ENCODE measurements at places on chromosomes 12 and 14.

DNA sequence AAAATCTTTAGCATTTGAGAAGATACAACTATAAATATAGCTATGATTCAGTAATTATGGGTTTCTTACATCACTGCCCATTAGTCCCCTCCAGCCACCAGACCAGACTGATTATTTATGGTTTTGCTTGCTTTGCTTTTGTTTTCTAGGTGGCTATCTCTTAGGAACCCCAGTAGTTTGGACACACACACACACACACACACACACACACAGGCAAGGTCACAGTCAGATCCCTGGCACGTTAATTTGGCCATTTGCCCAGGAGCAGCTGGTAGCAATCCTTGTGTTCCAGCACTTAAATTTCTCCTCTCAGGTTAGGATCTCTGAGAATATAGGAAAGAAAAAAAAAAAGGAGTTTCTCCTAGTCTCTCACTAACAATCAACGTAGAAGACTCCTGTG lies 90.2 kb upstream of the RESF1 start:
- DNase-seq, result no peak

- DNase-seq, result peak; percentile 6
These were observed 4.1 kb downstream of the CD163L1 start for GRCh38 chr12:7439579-7440505.

- no peak for DNase-seq
These were observed 119.7 kb downstream of the PTCSC3 start for GRCh38 chr14:36056845-36057244.

DNA sequence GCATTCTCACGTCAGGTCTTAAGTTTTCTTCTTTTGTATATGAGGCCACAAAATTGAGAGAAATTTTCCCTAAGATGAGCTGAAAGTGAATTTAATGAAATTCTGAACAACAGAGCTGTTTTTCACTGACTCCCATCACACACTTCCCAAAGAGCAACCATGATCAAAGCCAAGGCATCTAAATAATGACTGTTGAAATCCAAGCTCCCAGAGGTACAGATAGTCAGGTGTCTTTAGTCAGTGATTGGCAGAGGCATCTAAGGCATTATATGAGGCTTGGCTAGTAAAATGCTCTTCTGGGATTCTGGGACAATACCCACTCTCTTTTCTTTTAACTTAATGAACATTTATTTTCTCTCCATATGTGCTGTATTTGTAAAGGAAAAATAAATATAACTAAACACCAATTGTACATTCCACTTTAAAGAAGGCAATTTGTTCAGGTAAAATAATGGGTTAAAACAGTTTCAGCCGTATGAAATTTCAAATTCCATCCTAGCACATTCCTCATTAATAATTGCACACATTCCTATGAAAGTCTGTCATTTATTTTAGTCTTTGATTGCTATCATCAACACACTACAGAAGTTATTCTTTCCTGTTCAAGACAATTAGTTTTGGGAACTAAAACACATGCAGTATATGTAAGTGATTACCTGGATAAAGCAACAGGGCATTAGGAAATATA lies 871 bp upstream of the SSTR1 start:
- no peak for DNase-seq

DNA sequence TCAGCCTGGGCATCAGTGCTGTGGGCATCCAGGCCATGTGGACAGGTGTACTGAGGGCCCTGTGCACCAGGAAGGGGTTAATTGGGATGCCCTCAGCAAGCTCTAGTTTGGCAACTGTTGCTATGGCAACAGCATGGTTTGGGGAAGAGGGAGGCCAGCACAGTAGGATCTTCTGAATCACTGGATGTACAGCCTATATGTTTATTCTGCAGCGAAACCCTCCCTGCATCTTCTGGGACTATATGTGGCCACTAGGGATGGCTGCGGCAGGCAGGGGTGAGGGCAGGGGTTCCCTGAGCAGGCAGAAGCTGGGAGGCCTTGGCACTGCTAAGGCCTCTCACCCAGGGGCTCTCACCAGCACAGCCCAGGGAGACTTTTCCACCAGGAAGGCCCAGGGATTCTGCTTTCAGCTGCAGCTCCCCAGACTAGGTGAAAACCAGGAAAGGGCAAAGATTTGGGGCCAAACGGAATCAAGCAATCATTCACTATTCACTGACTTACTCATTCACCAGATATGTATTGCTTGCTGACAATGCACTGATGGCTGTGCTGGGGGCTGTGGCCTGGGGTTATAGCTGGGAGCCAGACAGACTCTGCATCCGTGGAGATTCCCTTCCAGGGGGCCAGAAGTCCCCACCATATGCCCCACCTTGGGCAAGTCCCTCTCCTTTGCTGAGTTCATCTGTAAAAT lies 42.8 kb downstream of the IRF2BPL start:
- DNase-seq, result no peak

GRCh38 chr14:99865408-99865807 lies 72.2 kb downstream of the EML1 start:
- no peak for DNase-seq

DNA sequence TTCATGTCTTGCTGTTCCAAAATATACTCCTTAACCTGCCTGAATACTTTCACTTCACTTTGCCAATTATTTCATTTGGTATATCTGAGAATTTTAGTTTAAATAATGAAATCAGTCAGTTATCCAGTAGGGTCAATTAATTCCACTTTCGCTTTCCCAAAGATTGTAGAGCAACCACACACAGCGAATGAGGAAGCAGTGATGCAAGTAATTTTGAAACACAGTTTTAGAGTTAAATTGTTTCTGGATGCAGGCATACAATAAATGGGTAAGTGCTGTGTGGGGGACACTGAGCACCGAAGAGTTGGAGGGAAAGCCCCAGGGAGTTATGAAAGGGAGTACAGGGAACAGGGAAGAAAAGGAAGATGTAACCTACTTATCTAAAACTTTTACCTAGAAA lies 62.8 kb downstream of the TSHR start:
- DNase-seq, result no peak

- DNase-seq, result no peak
These were observed 171.2 kb downstream of the PIWIL1 start for GRCh38 chr12:130508847-130509246.

DNA sequence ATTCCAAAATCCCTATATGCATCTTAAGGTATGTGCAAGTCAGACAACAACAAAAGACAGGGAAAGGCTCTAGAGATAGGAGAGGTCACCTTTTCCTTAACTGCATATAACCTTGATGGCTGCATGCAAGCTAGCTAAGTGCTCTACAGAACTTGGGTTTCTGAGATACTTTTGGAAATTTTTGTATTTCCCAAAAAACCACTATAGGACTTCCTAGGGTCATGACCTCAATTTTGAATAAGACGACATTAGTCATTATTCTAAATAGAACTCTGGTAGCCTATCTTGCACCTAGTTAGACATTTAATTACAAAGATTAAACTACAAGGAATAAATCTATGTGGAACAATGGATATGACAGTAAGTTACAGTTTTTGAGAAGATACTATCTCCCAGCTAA lies 309.3 kb downstream of the BCAT1 start:
- no peak for DNase-seq

DNA sequence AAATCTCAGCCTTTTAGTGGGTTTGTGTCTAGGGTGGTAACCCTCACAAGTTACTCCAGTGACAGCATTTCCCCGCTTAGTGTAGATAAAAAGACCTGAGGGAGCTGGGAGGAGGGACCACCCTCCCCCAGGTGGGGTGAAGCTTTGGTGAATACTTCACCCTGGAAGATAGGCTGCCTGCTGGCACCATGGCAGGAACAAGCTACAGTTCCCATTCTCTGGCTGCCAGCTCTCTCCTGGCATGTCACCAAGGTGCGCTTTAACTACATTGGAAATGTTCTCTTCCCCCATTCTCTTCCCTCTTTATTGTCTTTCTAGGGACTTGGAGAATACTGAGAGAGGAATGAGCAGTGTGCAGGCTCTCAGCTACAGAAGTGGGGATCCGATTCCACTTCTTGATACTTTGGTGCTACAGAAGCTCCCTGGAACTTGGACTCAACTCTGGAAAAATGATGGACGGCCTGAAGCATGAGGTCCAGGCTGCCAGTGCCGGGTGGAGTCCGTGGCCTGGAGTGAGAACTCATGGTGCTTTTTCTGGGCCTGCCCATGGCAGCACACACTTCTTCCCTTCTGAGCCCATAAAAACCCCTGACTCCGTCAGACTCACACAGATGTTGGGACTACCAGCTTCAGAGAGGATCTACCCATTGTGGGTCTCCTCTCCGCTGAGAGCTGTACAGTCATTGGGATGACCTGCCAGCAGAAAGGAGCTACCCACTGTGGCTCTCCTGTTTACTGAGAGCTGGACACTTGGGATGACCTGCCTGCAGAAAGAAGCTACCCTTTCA lies 198.0 kb downstream of the ADGRD1 start:
- no peak for DNase-seq

- DNase-seq, result no peak
These were observed 2.7 kb downstream of the KITLG start for GRCh38 chr12:88577537-88577936.

DNA sequence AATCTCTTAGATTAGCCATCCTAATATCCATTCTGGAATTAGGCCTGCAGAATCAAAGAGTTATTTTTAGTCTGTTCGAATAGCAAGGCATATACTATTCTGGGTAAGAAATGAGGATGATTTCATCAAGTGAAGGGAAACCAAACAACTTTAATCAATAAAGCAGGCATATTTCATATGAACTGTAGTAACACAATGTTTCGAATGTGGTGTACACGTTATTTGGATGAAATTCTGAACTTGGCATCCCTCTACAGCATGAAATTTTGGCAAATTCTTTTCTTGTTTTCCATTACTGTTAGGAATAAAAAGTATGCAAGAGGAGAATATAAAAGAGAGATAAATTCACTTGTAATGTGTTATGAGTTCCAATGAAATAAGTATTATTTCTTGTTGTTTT lies 1233.3 kb upstream of the SEL1L start:
- no peak for DNase-seq

DNA sequence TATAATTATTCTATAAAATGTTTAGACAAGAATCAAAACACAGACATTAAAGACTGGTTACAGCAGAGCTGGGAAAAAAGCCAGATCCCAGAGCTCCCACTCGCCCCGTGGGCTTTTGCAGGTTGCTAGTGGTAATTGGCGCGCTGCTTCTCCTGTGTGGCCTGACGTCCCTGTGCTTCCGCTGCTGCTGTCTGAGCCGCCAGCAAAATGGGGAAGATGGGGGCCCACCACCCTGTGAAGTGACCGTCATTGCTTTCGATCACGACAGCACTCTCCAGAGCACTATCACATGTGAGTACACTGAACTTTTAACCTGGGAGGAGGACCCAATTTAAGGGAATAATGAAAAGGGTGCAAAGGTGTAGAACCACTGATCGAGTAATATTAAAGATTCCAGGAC lies 7.5 kb downstream of the TMEM52B start:
- DNase-seq, result no peak

DNA sequence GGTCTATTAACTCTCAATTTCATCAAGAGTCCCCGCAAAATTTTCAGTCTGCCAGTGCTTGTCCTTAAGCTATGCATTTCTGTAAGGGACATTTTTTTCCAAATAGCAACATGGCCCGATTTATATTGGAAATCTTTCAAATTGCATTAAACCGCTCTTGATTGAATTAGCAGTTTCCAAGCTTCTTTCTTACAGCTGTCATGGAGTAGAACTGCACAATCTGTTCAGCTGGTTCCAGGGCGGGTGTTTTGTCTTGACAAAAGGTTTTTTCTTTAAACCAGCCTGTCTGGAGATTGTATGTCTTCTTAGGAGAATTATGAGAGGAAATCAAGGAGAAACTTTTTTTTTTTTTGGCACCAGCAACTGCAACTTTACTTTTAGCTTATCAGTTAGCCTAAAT lies 185.8 kb downstream of the ALG10B start:
- no peak for DNase-seq

DNA sequence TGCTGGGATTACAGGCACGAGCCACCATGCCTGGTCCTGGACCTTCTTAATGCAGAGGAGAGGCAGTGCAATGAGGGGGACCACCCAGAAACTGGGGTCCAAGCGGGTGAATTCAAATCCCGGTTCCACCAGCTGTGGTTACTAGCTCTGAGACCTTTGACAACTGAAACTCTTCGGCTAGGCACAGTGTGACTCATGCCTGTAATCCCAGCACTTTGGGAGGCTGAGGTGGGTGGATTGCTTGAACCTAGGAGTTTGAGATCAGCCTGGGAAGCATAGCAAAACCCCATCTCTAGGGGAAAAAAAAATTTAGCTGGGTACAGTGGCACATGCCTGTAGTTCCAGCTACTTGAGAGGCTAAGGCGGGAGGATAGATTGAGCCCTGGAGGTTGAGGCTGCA lies 5.0 kb upstream of the CD4 start:
- no peak for DNase-seq

DNA sequence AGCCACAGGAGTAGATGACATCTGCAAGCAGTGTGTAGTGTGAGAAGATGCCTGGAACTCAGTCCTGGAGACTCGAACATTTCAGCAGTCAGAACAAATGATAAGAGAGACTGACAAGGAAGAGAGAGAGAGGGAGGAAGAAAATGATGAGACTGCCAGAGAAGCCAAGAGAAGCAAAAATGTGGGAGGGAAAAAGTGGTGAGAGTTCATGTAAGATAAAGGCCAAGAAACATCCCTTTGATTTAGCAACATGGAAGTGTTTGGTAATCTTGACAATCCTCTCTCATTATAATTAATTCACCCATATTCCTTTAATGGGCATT lies 42.6 kb downstream of the LIMA1 start:
- no peak for DNase-seq

- no peak for DNase-seq
These were observed 166.1 kb upstream of the SYT10 start for GRCh38 chr12:33605757-33606156.

DNA sequence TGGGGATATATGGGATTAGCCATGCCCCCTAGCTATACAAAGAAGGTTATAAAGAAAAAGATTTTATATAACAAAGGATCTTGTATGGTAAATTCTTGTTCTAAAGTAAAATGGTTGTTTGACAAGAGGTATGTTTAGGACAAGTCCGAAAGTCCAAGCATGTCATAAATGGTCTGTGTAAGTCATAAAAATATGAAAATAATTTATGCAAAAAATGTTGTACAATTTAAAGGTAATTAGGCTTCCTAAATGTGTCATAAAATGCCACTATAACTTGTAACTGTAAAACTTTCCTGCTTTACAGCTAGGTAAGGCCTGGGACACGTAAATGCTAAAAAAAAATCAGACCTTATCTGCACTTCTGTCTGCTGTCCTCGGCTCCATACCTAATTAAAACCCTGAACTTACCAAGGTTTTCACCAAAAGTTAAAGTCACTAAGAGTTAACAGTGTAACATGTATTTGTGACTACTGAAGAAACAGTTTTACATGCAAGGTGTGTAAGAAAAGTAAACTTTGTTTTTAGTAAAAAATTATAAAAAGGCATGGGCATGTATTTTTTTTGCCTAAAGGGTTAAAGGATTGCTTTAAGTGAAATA lies 110.0 kb upstream of the RESF1 start:
- DNase-seq, result no peak

GRCh38 chr12:94597268-94597667 lies 53.1 kb downstream of the TMCC3 start:
- DNase-seq, result no peak

DNA sequence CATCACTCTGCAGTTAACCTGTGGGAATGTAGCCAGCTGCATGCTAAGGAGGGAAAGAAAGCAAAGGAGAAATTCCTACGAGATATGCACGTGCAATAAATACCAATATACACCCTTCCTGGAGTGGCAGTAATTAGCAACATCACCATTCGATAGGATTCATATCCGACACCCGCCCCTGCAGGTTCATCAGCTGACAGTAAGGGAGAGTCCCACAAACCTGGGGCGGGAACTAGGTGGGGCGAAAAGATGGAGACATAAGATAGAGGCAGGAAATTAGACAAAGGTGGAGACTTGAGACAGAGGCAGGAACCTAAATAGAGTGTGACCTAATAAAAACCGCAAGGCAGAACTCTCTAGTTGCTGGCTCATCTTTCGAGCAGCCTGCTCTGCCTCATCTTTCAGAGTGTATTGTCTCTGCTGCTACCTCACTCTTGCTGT lies 51.6 kb downstream of the PLEKHG3 start:
- DNase-seq, result no peak
